ENCODE measurements at places on chromosomes 2 and 18. TPM values are rescaled to one million over a fixed set of nuclear protein-coding genes. Genes with fewer than 3 reads are reported as not detected.

The TMEM37 gene
- total RNA-seq: 1.8 TPM

The CNDP1 gene
- total RNA-seq: not detected

The ACADL gene
- not detected for total RNA-seq

The B4GALT6 gene
- total RNA-seq: 6.2 TPM

The TMEM169 gene
- 0.18 TPM for total RNA-seq

The MRPL30 gene
- 31.7 TPM for total RNA-seq

The SLC4A5 gene
- total RNA-seq: 0.32 TPM

The RAX gene
- total RNA-seq: not detected

The GYPC gene
- not detected for total RNA-seq

The PNO1 gene
- total RNA-seq: 50.5 TPM

The APCDD1 gene
- 0.14 TPM for total RNA-seq

The SPHKAP gene
- total RNA-seq: not detected

The PIK3C3 gene
- 21.1 TPM for total RNA-seq

The LYG2 gene
- total RNA-seq: not detected

The SLC30A3 gene
- total RNA-seq: 3.8 TPM

The HRH4 gene
- total RNA-seq: not detected

The ME2 gene
- 42.7 TPM for total RNA-seq

The KLHL30 gene
- total RNA-seq: 0.24 TPM

The CDK15 gene
- not detected for total RNA-seq

The CIAO1 gene
- 90.0 TPM for total RNA-seq

The STARD6 gene
- total RNA-seq: not detected

The NCK2 gene
- total RNA-seq: 25.8 TPM

The RGPD4 gene
- total RNA-seq: 0.08 TPM

The VWA3B gene
- 0.26 TPM for total RNA-seq

The FBXO41 gene
- total RNA-seq: 5.5 TPM

The GPR75 gene
- total RNA-seq: 1.8 TPM

The PROKR1 gene
- total RNA-seq: not detected

The TGOLN2 gene
- 109 TPM for total RNA-seq

The ALLC gene
- 0.06 TPM for total RNA-seq

The DOCK10 gene
- 38.4 TPM for total RNA-seq

The CEP68 gene
- 12.6 TPM for total RNA-seq

The SLC38A11 gene
- total RNA-seq: not detected

The ABCG5 gene
- not detected for total RNA-seq

The CYTIP gene
- total RNA-seq: not detected

The NOSTRIN gene
- total RNA-seq: 2.1 TPM

The ARHGEF4 gene
- total RNA-seq: 5.7 TPM

The CNNM4 gene
- total RNA-seq: 16.9 TPM

The L3MBTL4 gene
- not detected for total RNA-seq

The CAPN14 gene
- 0.07 TPM for total RNA-seq

The SLC16A14 gene
- 1.0 TPM for total RNA-seq
